ENCODE measurements at places on chromosomes 2 and 18. TPM values are rescaled to one million over a fixed set of nuclear protein-coding genes. Genes with fewer than 3 reads are reported as not detected.

The EGR4 gene
- total RNA-seq, result not detected

- no peaks in the 10 kb centered on the region for H3K4me1 ChIP-seq
- H3K36me3 ChIP-seq, result no peaks in the 10 kb centered on the region
- no peak overlapping the region for H3K27ac ChIP-seq
- no peak for DNase-seq
- H3K4me3 ChIP-seq, result no peak overlapping the region
- no peaks in the 10 kb centered on the region for H3K27me3 ChIP-seq
These were observed 246.1 kb downstream of the EXOC6B start for GRCh38 chr2:72579591-72580180.

The SKOR2 gene
- not detected for total RNA-seq

DNA sequence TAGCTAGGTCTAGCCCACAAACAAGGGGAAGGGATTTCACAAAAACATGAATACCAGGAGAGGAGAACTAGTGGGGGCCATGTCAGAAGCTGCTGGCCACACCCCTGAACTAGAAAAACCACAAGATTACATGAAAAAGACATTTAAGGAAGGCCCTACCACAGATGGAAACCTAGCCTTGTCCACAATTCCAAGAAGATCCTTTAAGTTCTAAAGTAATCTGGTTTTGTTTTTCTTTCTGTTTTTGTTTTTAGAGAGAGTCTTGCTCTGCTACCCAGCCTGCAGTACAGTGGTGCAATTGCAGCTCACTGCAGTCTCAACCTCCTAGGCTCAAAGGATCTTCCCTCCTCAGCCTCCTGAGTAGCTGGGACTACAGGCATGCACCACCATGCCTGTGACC, 34.2 kb upstream of the CAB39 start:
- DNase-seq, result no peak
- H3K27me3 ChIP-seq, result no peaks in the 10 kb centered on the region
- H3K27ac ChIP-seq, result no peak overlapping the region

DNA sequence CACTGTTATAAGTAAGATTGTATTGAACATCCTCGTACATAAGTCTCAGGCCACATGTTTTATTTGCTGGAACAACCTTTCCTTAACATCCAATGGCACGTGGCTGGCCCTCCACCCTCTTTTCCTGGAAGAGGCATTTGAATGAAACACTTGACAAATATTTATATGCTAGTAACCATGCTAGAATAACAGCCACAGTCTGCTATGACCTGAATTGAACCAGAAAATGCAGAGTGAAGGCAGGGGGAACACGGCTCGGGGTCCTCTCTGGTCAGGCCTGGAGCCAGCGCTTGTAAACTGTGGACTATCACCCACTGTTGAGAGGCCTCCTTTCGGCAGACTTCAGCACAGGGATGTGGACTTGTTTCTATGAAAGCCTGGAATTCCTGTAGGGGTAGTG, 198.2 kb upstream of the COPS8 start:
- H3K27me3 ChIP-seq, result no peaks in the 10 kb centered on the region
- H3K4me3 ChIP-seq, result no peak overlapping the region
- DNase-seq, result peak; percentile 79
- H3K27ac ChIP-seq, result peak overlapping the region; percentile 39
- H3K4me1 ChIP-seq, result peaks cover 10% of the 10 kb centered on the region

The TCF7L1 gene
- not detected for total RNA-seq

DNA sequence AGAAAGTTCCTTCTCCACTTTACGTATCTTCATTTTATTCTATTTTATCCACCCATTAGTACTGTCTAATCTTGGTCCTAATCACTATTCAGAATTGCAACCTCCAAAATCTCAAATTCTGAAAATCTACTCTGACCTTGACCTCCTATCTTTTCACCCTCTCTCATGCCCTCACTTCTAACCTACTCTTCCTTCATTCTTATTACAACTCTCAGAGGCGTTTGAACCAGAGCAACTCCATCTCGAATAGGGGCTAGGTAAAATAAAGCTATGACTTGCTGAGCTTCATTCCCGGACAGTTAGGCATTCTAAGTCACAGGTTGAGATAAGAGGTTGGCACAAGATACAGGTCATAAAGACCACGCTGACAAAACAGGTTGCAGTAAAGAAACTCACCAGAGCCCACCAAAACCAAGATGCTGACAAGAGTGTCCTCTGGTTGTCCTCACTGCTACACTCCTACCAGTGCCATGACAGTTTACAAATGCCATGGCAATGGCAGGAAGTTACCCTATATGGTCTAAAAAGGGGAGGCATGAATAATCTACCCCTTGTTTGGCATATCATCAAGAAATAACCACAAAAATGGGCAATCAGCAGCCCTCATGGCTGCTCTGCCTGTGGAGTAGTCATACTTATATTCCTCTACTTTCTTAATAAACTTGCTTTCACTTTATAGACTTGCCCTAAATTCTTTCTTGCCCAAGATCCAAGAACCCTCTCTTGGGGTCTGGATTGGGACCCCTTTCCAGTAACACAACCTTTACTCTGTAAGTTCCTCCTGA, 11.4 kb downstream of the CCDC88A start:
- peaks cover 17% of the 10 kb centered on the region for H3K36me3 ChIP-seq
- no peak overlapping the region for H3K4me3 ChIP-seq
- no peak for DNase-seq

The PKDCC gene
- total RNA-seq, result 65.3 TPM

DNA sequence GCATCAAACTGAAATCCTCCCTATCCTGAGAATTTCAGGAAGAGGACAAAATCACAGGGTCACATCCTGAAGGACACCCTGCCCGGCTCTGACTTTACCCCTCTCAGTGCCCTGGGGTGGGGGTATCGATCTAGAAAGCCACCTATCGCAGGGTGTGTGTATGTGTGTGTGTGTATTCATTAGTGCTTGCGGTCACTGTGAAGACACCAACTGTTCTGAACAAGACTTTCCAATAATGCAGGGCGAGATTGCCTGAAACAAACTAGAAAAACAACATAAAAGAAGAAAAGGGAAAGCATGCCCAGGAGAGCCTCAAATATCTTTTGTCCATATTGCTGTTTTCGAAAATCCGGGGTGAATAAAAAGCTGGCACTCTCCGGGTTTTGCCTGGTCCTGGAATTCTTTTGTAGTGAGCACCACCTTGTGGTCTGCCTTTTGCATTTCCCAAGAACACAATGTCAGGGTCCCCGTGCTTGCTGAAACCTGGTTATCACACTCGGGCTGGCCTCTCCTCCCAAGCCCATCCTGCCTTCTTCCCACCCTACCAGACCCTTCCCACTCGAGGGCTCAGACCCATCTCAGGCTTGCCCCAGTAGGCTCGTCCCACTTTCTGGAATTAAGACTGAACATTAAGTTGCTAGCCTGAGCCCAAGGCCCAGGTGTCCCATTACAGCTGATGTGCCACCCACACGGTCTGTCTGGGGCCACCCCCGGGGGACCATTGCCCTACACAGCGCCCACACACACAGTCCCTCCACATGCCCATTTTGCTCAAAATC, 25.0 kb upstream of the COPS8 start:
- H3K4me3 ChIP-seq, result peak overlapping the region; percentile 12
- H3K27ac ChIP-seq, result no peak overlapping the region
- no peaks in the 10 kb centered on the region for H3K27me3 ChIP-seq
- H3K36me3 ChIP-seq, result no peaks in the 10 kb centered on the region
- DNase-seq, result peak; percentile 88

- H3K27ac ChIP-seq, result no peak overlapping the region
- H3K4me1 ChIP-seq, result no peaks in the 10 kb centered on the region
These were observed 13.3 kb upstream of the CDH7 start for GRCh38 chr18:65737471-65737955.

GRCh38 chr2:52572469-52572894, 1195.1 kb upstream of the CHAC2 start:
- no peaks in the 10 kb centered on the region for H3K4me1 ChIP-seq
- H3K36me3 ChIP-seq, result no peaks in the 10 kb centered on the region
- H3K27me3 ChIP-seq, result no peaks in the 10 kb centered on the region
- DNase-seq, result no peak

- no peak overlapping the region for H3K27ac ChIP-seq
- no peaks in the 10 kb centered on the region for H3K36me3 ChIP-seq
- peaks cover 34% of the 10 kb centered on the region for H3K4me1 ChIP-seq
These were observed 40.3 kb downstream of the AAK1 start for GRCh38 chr2:69603146-69603743.

GRCh38 chr18:57737400-57738060, 65.6 kb downstream of the ATP8B1 start:
- peaks cover 19% of the 10 kb centered on the region for H3K4me1 ChIP-seq
- no peaks in the 10 kb centered on the region for H3K27me3 ChIP-seq
- peak overlapping the region; percentile 59 for H3K27ac ChIP-seq
- DNase-seq, result peak; percentile 78
- H3K4me3 ChIP-seq, result no peak overlapping the region
